ENCODE measurements at places on chromosomes 1 and 21.

GRCh38 chr1:2082064-2082463, 31.9 kb downstream of the PRKCZ start:
- no peak for DNase-seq

GRCh38 chr21:45618287-45618686, 25.2 kb upstream of the PCBP3 start:
- no peak for DNase-seq

DNA sequence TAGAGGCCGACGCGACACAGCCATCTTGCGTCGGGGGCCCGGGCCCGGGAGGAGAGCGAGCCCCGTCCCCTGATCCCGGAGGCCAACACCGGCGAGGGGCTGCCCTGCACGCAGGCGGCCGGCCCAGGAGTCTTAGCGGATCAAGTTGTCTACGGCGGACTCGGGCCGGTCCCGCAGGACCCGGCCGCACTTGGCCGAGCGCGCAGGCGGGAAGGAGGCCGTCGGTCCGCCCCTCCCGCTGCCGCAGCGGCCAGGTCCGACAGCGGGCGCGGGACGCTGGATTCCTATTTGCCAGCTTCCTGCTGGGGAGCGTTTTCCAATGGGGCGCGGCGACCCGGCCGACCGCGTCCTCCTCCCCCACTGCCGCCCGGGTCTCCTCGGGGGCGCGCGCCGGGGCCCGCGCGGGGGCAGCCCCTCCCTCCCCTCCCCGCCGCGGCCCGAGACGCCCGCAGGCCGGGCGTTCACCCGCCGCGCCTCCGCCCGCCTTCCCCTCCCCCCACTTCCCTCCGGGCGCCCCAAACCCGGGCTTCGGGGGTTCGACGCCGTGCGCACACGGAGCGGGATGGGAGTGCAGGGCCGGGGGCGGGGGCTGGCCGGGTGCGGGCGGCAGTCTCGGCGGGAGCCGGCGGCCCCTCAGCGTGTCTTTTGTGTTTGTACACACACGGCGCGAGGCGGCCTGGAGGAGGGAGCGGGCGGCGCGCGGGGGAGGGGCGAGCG, 517 bp upstream of the H3-3A start:
- DNase-seq: no peak

- DNase-seq: no peak
These were observed 34.6 kb downstream of the TNR start for GRCh38 chr1:175708787-175709186.

DNA sequence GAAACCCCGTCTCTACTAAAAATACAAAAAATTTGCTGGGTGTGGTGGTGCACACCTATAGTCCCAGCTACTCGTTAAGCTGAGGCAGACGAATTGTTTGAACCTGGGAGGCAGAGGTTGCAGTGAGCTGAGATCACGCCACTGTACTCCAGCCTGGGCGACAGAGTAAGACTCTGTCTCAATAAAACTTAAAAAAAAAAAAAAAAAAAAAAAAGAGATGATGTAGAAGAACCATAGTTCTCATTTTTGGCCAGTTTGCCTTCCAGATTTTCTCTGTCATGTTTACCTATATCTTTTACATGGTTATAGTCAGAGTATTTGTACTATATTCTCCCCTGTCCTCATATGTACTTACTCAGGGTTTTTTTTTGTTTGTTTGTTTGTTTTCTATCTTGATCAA, 53.6 kb downstream of the UCK2 start:
- DNase-seq: no peak

GRCh38 chr1:244515680-244516079, 54.6 kb downstream of the CATSPERE start:
- DNase-seq: no peak

GRCh38 chr1:168752171-168752832, 23.3 kb upstream of the DPT start:
- DNase-seq: no peak

DNA sequence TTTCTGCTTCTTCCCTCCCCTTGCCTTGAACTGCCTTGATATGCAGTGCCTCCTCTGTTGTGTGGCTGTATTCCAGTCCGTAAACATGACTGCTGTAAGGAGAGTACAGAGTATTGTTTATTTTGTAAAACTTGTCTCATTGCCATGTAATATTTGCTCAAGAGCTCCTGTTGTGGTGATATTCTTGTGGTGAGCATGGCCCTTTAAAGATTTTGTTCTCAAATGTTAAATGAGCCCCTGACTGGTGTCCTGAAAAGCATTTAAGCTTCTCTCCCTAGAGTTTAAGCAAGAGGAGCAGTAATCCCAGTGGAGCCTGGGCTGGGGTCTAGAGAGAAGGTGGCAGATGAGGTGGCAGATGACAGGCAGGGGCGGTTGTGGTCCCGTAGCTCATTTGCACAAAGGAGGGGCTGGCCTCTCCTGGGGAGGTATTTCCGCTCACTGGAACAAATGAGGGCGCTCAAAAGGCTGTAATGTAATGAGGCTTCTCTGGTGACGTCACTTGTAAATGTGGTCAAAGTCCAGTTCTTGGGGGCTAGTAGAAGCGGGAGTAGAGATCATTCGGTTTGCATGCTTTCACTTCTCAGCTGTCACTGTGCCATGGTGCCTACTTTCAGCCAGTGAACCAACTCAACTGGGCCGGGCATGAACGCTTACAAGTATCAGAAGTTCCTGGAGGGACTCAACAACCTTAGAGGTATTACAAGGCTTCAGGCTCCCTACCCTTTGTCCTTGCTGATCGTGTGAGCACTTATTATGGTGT, 46.0 kb upstream of the MACF1 start:
- no peak for DNase-seq

All from GM13977 (cell line).